ENCODE measurements at places on chromosomes 3 and 15.

DNA sequence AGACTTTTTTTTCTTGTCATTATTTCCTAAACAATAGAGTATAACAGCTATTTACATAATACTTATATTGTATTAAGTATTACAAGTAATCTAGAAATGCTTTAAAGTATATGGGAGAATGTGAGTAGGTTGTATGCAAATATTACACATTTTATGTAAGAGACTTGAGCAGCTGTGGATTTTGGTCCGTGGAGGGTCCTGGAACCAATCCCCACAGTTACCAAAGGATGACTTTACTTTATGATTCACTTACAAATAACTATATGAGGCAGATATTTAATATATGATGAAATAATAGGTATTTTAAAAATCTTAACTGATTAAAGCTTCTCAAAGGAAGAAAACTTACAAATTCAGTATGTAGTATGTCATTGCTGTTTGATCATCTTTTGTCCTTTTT is 56.3 kb downstream of the PPP2R3A start:
- DNase-seq, result no peak

- DNase-seq, result no peak
Observed at GRCh38 chr15:32878869-32879805, 161.3 kb downstream of the GREM1 start.

DNA sequence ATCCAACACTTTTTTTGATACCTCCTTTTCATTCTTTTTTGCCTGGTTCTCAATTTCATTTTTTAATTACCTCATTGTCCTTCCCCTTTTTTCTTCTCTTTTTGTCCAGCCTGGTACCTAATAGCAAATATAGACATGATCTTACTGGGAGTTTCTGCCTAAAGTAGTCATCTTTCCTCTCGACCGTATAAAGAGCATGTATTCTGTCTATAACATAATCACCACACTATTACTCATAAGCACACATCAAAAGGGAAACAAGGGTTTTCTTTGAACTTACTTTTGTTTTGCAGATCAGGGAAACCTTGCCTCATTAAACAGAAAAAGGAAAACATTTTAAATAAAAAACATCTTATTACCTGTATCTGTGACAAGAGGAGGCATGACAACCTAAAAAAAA is 33.0 kb downstream of the FAM98B start:
- DNase-seq, result no peak

DNA sequence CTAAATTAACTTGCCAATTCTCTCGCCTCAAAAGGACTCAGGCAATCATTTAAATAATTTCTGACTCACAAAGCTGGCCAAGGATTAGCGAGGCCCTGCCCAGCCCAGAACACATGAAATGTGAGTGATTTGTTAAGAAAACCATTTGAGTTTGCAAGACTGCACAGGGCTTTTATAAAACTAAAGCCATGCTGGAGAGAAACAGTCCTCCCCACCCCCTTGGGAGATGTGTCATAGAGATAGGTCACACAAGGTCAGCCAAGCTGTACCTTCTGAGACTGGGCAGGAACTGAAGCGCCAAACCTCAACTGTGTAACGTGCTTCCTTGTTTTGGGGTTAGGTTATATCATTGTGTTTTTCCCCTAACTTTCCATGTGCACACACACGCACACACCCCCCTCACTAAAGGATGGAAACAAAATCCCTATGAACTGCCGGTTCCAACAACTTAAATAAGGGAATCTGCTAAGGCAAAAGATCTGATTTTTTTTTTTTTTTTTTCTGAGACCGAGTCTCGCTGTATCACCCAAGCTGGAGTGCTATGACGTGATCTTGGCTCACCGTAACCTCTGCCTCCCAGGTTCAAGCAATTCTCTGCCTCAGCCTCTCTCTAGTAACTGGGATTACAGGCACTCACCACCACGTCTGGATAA is 8.1 kb downstream of the SPATA12 start:
- DNase-seq, result no peak

DNA sequence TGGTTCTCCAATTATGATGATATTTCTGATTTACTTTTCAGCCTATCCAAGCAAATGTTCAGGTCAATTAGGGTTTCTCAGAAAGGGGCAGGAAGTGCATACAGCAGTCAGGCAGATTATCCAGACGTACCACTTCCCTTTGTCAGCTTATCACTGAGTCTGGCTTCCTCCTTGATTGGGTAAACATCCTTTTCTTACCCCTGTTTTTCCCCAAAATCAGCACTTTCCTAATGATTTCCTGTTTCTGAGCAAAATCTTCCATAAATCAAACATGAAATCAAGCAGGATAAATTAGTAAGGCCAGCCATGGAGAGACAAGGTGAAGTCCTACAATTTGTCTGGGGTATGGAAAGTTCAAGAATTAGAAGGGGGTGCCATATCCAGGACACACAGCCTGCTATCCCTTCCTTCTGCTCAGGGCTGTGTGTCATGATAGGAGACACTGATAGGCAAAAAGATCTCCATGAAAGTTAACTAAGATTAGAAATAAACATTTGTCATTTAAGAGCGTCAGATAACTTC is 29.0 kb downstream of the ADIPOQ start:
- DNase-seq, result no peak

DNA sequence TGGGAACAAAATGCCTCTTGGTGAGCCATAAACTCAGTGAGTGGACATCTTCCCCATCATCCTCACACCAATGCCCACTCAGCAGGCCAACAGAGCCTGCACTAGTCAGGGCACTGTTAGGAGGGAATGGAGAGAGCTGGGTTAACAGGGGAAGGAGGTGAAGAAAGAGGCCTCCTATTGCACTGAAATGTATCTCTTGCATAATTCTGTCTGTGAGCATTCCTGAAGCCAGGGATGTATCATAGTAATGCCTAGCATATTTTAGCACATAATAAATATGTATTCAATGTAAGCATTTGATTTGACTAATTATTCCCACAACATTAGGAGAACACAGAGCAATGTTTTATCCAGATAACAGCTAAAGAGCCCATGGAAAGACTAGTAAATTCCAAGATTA is 81.2 kb downstream of the ANO10 start:
- DNase-seq, result no peak

DNA sequence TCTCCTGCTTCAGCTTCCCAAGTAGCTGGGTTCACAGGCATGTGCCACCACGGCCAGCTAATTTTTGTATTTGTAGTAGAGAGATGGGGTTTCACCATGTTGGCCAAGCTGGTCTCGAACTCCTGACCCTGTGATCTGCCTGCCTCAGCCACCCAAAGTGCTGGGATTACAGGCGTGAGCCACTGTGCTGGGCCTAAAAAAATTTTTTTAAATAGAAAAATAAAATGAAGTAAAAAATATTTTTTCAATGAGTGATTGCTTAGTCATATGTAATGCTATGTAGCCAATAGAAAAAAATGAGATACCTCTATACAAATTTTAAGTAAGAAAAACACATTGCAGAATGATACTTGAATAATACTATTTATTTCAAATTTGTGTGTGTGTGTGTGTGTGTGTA is 27.9 kb upstream of the SLC30A4 start:
- no peak for DNase-seq

GRCh38 chr3:54668236-54668635 is 259.6 kb downstream of the LRTM1 start:
- no peak for DNase-seq

DNA sequence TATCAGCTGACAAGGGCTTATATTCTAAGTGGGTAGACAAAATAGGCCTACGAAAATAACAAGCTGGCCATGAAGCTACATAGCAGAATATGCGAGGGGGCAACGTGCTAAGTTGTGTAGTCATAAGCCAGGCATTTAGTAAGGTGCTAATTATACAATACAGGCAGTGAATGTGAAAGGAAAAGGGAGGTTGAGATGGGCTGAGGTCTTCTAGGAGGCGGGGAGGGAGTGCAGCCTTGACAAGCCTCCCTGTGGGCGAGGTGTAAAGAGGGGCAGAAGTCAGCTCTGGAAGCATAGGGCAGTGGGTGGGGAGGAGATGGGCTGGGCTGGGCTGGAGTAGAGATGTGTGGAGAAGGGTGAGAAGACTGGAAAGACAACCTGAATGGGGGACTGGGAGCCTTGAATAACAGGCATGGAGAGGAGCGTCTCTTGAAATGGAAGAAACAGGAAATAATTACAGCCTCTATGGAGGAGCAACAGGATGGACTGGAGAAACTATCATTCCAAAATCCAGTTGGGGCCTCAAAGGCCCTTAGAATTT is 1.2 kb downstream of the TIGIT start:
- DNase-seq, result no peak

DNA sequence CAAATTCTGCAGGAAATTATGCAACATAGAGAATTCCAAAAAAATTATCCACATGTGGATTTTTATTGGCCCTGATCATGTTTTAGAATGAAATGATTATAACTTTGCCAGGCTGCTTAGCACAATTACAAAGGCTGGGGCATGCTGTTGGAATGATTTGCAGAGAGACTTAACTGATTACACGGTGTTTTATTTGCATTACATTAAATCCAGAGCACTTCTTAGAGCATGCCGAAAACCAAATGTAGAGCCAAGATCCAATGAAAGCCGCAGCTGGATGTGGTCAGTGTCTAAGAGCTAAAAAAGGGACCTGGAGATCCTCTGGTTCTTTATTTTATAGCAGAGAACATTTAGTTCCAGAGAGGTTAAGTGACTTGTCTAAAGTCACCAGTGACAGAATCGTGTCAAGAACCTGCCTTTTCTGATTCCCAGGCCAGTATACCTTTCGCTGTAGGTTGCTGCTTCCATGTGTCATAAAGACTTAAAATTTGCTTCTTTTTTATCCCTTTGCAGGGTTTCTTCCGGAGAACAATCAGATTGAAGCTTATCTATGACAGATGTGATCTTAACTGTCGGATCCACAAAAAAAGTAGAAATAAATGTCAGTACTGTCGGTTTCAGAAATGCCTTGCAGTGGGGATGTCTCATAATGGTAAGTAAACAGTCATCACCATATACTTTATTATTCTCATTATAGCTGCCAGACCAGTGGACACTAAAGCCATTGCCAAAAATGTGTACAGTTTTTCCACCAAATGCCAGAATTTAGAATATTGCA is 92.0 kb upstream of the TSEN2 start:
- no peak for DNase-seq

GRCh38 chr3:132694991-132695390 is 27.2 kb downstream of the NPHP3 start:
- no peak for DNase-seq

DNA sequence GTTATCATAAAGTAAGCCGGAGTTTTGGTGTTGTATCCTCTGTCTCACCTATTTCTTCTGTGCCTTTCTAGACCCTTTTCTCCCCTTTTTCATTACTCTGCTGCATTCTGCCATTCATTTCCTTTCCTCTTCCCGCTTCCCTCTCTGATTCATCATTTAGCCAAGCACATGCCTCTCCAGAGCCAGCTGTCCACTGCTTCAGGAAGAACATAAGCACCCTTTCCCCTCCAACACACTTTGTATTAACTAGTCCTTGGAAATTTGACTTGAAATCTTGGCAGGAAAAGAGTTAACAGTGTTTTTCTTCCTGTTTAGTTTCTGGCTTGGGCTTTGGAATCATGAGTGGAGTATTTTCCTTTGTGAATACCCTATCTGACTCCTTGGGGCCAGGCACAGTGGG is 9.7 kb downstream of the APH1B start:
- no peak for DNase-seq

- no peak for DNase-seq
Observed at GRCh38 chr3:64936556-64936955, 248.8 kb upstream of the ADAMTS9 start.

DNA sequence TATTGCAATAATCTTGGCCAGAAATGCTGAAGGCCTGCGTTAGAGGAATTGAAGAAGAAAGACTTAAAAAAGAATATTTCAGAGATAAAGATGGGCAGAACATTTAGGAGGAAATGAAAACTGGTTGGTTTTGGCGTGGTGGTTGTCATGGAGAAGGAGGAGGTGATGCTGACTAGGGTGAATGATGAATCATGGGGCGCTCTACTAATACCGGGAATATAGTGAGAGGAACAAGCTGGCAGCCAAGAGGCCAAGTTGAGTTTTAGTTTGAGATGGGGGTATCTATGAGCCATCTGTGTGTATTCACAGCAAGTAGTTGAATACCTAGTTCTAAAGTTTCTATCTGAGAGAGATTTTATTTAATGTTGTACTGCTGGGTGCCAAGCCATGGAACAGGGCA is 6.8 kb upstream of the GAP43 start:
- no peak for DNase-seq

DNA sequence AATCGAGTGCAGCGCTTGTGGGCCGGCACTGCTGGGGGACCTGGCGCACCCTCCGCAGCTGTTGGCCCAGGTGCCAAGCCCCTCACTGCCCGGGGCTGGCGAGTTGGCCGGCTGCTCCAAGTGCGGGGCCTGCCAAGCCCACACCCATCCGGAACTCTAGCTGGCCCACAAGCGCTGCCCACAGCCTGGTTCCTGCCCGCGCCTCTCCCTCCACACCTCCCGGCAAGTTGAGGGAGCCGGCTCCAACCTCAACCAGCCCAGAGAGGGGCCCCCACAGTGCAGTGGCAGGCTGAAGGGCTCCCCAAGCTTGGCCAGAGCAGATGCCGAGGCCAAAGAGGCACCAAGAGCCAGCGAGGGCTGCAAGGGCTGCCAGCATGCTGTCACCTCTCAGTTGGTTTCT is 73.4 kb downstream of the PLXNA1 start:
- DNase-seq, result no peak

DNA sequence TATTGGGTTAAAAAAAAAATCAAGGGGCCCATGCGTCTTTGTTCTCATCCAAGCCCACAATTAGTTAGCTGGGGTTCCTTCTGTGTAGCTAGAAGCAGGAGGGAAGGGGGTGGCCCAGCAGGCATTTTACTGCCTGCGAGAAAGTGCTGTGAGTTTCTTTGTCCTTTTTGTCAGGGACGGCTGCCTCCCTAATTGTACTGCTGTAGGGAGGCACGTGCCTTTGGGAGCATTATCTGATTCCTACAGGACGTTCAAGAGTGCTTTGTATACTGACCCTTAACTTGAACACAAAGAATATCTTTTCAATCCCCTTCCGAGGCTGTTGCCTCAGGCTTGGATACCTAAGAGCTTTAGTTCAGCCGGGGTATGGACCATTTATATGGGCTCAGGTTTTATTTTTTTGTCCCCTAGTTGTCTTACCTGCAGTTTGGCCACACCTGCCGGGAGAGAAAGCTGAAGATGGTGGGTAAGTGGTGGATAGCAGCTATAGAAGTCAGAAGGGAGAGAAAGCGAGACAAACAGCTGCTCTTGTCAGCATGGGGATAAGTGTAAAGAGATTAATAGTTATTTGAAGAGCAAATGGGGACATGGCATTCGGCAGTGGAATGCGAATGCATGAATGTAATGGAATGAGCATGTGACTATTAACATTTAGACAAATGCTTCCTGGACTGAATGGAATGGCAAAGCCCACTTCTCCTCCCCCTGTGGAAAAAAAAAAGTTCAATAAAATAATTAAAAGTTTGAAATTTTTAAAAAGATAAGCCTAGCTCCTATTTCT is 175.2 kb downstream of the TP63 start:
- no peak for DNase-seq

DNA sequence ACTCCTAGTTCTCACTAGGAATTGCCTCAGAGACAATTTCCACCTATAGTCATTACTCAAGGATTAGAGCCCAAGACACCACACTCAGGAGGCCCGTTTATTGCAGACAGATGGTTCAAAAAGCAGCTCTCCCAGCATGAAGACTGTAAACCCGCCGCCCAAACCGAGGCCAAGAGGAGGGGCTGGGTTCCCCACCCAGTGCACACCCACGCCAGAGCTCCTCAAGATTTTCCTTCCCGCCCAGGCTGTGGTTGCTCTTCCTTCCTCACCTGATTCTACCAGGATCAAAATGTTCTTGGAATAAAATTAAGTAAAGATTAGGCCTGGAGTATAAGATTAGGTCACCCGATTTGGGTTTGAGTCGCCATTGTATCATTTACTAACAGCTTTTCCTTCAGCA is 364.4 kb downstream of the MECOM start:
- no peak for DNase-seq

- no peak for DNase-seq
Observed at GRCh38 chr15:40925863-40926658, 3.1 kb upstream of the DLL4 start.

GRCh38 chr15:41544650-41545015 is 576 bp upstream of the RPAP1 start:
- DNase-seq, result no peak
